Large intestine (tissue), 12 donors: ENCODE measurements at places on chromosomes 16 and 17. TPM values are rescaled to one million over a fixed set of nuclear protein-coding genes. Genes with fewer than 3 reads are reported as not detected.

DNA sequence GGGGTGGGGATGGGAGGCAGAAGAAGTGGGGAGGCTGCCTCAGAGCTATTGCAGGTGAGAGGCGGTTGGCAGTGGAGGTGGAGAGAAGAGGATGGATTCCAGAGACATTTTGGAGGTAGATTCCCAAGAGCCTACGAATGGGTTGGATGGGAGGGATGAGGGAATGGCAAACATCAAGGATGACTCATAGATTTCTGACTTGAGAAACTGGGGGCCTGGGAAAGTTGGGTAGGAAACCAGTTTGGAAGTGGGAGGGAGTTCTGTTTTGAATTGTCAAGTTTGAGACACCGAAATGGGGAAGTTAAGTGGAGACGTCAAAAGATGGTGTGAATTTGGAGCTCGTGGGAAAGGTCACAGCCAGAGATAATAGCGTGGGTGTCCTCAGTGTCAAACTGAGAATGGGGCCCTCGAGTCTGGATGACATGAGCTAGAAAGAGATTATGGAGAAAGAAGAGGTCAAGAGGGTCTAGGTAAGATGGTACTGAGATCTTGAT lies 6.2 kb upstream of the CYLD start:
- DNase-seq, result no peak

Gene STUB1
- 65.9 TPM for polyA plus RNA-seq

DNA sequence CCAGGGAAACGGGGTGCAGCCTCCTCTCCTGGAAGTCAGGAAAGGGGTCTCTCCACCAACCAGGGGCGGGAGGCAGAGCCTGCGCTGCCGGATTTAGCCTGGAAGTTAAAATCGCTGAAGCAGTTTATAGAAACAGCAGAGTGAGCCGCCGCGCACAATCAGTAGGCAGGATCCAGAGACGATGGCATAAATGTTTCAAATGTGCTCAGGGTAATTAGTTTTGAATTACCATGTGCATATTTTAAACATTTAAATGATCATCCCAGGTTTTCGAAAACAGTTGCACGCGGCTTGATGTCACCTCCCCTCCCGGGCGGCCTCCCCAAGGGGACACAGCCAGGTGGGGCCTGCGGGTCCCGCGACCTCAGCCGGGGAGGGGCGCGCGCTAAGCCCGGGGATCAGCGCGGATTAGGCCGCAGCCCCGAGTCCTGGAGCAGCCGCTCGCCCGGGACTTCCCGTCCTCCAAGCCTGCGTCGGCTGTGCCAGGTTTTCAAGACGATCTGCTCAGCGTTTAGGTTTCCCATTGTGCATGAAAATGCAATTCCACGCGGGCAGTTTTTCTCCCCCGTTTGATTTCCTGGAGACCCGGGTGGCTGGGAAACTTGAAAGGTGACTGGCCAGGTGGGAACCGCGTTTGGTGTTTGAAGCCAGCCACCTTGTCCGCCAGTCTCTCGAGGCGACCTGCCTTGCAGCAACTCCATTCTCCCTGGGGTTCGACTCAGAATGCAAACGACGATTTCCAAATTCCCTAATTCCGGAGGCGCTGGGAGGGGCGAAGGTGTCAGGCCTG lies 78.3 kb downstream of the RPA1 start:
- DNase-seq, result no peak

- no peak for DNase-seq
These were observed 5.3 kb downstream of the CNP start for GRCh38 chr17:41971721-41972523.

DNA sequence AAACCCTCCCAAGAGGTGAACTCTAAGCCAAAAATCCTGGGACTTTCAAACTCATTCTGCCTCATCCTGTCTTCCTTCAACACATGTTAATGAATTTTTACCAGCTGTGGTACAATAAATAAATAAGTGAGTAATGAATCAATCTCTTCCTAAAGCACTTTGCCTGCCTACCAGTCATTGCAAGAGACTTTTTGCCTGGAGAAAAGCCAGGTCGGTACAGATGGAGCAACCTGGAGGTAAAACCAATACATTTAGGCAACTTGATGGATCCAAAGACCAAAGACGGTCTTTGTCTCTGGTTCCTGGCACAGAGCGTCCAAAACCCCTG lies 324.2 kb downstream of the PMP22 start:
- no peak for DNase-seq

DNA sequence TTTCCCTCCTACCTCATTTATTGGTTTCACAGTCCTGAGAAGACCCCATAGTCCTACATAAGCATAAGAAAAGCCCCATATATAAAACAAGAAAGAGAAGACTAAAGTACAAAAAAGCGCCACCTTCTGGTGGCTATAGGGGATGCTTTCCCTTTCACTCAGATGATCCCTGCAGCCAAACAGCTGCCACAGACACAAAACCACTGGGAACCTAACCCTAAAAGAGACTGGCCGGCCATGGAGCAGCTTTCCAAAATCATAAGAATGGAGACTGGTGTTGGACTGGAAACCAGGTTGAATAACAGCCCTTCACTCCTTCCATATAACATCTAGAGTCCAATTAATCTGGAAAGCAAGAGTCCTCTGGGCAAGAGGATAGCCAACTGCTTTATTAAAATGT lies 11.4 kb downstream of the DYNC1LI2 start:
- no peak for DNase-seq

- DNase-seq, result no peak
These were observed 166.5 kb downstream of the STX8 start for GRCh38 chr17:9408868-9409829.

- no peak for DNase-seq
These were observed 21.8 kb upstream of the FOXK2 start for GRCh38 chr17:82497483-82498405.

Gene ADAM11
- polyA plus RNA-seq, result 1.2 TPM

DNA sequence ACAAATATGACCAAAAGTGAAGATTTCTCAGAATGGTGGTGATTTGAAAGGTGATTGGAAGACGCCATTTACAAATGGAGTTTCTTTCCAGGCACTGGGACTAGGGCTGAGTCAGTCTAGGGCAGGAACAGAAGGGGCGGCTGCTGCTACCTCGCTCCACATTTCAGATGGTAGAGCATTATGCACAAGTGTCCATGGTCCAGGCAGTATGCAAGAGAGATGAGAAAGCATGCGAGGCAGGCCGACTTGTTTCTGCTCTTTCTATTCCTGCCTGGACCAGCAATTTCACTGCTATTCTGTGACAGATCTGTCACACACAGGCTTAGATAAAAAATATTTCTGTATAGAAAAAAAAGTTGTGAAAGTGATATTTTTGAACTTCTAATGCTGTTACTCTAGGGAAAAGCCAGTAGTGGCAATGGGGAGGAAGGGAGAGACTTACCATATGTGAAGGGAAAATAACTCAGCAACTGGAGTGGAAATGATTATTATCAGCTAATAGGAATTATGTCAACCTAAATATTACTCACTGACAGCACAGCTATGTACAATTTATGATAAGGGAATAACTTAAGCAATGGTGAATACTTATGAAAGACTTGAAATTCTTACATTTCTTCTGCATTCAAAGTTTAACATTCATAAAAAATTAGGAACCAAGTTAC lies 134.7 kb upstream of the NETO2 start:
- DNase-seq, result no peak

Gene SPATA33
- 11.0 TPM for polyA plus RNA-seq

- no peak for DNase-seq
These were observed 1342.5 kb downstream of the TP53TG3F start for GRCh38 chr16:34801875-34802274.

Gene XYLT1
- 9.9 TPM for polyA plus RNA-seq

Gene SSTR5
- polyA plus RNA-seq, result 1.2 TPM

DNA sequence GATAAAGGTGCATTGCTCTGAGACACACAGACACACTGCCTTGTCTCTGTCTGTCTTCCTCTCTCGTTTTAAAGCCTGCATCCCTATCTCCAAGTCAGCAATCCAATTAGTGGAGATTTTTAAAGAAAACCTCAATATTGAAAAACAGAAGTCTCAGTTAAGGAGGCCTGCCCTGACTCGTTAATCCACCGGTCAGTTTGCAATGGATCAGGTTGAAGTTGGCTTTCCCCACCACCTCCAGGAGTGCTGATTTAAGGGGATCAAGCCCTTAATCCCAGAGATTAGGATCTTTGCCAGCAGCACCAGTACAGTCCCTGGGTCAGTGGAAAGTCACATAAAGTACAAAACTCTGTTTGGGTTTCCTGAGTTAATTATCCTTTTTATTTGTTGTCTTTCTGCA lies 271.1 kb upstream of the ASIC2 start:
- no peak for DNase-seq

GRCh38 chr17:45170931-45171337 lies 9.3 kb downstream of the HEXIM2 start:
- DNase-seq, result peak; percentile 62

GRCh38 chr17:58279736-58280479 lies 827 bp downstream of the MPO start:
- no peak for DNase-seq

GRCh38 chr17:79043931-79044320 lies 20.0 kb downstream of the C1QTNF1 start:
- no peak for DNase-seq
